ENCODE measurements at places on chromosomes 16 and 17.

DNA sequence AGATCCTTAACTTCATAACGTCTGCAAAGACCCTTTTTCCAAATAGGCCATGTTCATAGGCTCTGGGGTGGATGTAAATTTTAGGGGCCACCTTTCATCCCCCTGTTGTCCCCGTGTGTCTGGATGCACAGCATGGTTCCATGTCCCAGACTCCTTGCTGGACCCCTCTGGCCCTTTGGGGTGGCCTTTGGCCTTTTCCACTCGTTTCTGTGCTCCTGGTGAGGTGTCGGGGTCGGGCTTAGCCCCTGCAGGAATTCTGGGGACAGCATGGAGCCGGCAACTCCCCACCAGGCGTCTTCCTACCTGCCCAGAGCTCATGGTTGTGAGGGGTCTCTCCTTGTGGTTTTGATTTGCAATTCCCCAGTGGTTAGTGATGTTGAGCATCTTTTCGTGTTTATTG lies 183.5 kb downstream of the SEC14L1 start:
- DNase-seq = no peak

- DNase-seq = no peak
These were observed 130.2 kb downstream of the ABCC6 start for GRCh38 chr16:16092925-16093627.

GRCh38 chr16:53071748-53072301 lies 17.0 kb downstream of the CHD9 start:
- peak; percentile 73 for DNase-seq

DNA sequence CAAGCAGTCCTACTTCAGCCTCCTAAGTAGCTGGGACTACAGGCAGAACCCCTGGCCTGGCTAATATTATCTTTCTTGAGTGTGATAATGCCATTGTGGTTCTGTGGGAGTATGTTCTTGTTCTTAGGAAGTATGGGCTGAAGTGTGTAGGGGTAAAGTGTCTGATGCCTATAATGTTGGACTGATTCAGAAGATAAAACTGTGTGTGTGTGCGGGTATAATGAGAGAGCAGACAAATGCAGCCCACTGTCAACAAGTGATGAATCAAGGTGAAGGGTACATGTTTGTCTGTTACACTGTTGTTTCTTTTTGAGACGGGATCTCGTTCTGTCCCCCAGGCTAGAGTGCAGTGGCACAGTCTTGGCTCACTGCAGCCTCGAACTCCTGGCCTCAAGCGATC lies 127.5 kb downstream of the CLEC16A start:
- no peak for DNase-seq

DNA sequence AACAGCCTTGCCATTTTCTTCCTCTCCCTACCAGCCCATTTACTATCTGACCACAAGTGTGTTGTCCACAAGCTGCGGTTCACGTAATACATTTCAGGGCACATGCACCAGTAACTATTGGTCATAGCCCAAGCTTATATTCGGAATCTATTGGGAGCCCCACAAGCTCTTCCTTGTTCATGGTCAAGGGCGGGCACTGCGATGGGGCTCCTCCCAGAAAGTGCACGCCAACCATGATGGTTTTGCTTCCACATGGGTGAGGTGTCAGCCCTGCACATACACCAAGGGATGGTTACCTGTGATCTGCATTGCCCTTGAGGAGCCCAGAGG lies 12.1 kb downstream of the THRA start:
- DNase-seq = no peak

- DNase-seq = no peak
These were observed 3.1 kb downstream of the VAMP2 start for GRCh38 chr17:8159459-8160223.
